ENCODE measurements at places on chromosomes 1 and 21.

- no peak for DNase-seq
These were observed 610 bp downstream of the COL6A2 start for GRCh38 chr21:46098303-46099141.

DNA sequence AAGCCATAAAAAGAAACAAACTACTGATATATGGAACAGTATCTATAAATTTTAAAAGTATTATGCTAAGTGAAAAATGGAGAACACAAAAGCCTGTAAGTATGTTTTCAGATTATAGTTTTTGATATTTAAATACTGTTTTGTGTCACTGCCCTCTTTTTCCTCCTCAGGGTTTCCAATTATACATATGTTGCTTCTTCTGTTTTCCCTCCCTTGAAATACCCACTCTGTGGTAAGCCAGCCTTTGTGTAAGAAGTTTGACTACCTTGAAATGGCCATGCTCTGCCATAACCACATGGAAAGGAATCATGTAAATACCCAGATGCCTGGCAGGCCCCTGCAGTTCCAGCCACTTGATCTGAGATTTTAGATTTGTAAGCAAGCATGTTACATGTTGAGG is 248.3 kb downstream of the AKT3 start:
- no peak for DNase-seq

DNA sequence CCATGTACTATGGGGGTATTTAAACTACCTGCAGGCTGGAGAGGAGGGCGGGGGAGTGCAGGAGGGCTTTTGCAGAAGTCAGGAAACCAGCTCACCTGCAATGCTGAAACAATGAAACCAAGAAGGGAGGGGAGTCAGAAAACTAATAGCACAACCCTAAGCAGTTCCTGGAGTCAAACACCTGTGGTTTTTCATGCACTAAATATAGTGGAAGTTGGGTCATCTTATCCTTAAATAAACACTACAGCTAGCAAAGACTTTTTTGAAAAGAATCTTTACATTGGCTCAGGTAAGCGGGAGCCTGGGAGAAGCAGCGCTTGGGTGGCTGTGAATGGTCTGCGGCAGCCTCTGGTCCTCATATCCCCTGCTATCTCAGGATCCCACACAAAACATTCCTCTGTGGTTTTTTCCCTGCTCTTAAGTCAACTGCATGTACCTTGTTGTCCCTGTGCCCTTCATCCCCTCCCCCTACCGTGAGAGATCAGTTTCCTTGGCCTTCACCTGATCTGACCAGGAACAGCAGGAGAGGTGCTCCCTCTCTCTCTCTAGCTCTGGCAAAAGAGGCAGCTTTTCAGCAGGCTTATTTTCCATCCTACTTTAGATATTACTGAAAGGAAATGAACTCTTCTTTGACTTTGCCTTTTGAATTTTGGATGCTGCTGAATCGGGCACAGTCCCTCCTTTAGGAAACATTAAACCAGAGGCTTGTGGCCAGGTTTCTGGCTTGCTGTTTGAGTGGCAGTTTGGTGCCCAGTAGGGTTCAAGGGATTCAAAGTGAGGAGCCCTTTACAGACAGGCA is 26.6 kb downstream of the TENT5C start:
- DNase-seq = no peak

DNA sequence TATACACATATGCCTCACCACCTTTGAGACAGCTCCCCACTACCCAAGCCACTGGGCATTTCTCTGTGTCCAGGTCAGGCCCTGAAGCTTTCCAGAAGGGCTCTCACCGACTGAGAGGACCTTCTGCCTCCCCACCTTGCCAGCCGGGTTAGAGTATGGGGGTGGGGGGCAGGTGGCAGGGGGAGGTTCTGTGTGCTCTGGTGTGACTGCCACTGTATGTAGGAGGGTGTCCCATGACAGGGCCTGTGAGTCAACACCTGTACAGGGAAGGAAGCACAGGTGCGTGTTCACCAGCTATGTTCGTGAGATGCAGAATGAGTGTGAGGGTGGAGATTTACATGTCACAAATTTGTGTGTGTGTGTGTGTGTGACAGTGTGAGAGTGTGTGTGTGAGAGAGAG is 7.0 kb downstream of the AHDC1 start:
- no peak for DNase-seq

GRCh38 chr1:24102961-24103360 is 9.0 kb downstream of the MYOM3 start:
- DNase-seq = no peak

GRCh38 chr1:23673086-23673813 is 18.4 kb upstream of the RPL11 start:
- peak; percentile 62 for DNase-seq

DNA sequence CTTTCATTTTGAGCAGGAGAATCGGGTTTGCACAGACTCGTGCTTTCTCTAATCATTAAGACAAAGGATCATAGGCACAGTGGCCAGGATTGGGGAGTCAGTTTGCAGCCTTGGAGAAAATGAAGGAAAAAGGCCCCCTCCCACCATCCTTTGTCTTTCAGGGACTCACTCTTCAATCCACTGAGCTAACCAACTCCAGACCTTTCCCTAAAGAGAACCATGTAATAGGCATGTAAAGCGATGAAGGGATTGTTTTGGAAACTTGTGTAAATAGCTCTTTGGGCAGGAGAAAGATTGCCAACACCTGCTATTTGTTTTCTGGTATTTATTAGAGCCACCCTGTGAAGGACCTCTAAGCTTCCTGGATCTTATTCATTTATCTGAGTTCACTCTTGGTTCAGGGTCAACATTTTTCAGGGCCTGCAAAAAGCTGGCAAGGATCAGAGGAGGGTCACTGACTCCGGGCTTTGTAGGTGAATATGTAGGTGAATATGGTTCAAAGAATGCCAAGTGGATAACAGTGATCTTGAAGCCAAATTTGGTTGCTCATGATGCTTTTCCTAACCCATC is 192.6 kb upstream of the FGGY start:
- no peak for DNase-seq

DNA sequence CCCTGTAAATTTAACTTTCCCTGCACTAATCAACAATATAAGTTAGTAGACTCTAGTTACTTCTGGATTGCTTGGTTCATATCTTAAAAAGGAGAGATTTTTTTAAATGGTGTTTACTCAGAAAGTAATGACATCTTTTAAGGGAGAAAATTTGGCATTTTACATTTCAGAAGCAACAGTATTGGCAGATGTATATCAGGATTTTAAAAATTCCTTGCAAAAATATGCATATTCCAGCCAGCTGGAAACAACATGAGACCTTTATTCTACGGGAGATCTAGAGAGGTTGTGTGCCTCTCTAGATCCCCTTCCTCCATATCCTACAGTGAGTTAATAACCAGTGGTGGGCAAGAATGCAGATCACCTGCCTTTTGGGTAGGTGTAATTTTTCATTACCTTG is 848.2 kb downstream of the USP25 start:
- no peak for DNase-seq

DNA sequence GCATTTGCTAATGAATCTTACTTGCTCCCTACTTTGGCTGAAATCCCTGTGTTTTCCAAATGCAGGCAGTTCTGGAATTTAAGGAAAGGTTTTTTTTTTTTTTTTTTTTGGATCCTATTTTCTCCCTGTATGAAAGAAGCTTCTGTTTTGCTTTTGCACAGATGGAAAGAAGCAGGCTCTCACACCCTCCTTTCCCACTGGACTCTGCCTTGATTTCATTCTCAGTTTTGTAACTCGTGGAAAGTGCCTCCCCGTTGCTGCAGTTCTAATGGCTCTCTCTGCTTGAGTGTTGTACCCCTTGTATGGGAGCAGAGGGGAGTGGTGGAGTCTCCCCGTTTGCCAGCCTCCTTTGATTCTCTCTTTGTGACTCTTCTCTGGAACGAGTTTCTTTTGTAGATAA is 291.9 kb downstream of the CAMTA1 start:
- DNase-seq = no peak

GRCh38 chr1:240414237-240414636 is 197.7 kb downstream of the GREM2 start:
- DNase-seq = no peak

DNA sequence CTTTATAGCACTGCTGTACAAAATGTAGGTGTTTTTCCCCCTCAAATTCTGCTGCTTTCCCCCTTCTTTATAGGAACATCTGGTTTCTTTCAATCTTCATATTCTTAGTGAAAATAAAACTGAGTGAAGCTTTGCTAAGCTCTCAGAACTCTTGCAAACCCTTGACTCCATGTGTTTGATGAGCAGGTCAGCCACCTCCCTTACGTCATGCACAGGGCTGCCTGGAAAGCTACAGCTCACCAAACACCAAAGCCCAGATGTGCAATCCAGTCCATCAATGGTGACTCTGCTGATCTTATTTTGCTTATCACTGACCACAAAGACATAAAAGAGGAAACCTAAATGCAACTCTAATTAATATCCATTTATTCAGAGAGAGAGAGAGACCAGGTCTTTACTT is 5.5 kb downstream of the CACNA1E start:
- DNase-seq = no peak

- DNase-seq = no peak
These were observed 14.9 kb downstream of the RAD54L start for GRCh38 chr1:46262508-46262907.

DNA sequence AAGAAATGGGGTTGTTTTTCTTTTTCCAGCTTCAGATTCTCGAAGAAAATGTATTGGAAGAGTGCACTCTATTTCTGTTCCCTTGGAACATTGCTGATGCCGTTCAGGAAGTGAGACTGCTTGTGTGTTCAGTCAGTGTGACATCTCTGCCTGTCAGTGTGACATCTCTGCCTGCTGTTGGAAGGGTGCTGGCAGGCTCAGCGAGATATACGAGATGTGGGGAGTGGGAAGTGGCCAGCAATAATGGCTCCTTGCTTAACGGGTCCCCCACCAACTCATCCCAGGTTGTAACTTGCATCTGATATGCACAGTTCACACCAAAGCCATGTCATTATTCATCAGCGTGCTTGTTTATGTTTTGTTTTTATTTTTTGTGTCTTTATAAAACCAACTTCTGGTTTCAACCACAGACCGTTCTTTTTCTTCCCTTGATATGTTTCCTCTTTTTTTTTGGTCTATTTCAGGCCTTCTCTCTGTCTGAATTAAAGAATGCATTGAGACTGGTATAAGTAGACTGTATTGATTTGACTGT is 145.4 kb downstream of the GALNT2 start:
- peak; percentile 71 for DNase-seq

DNA sequence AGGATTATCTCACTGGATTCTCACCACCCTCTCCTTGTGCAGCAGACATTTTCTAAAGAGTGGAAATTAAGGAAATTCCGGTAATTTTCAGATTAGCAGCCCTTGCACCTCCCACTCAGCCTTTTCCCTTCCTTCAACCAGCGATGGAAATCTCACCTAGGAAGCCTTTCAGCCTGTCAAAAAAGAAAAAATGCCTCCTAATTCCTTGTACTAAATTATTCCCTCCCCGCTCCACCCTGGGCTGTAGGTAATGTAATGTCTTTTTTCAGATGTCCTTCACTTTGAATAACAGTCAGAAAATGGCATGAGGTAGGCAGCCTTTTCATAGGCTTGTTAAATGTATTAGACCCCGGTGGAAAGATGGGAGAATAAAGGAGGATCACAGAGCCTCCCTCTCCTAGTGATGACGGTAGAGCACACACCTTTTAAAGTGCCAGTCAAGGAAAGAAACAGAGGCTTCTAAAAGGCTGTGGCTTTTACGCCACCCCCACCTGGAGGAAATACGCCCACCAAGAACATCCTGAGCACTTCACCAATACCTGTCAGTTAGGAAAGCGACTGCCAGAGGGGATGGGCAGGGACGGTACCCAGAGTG is 62.8 kb upstream of the NEK2 start:
- no peak for DNase-seq

GRCh38 chr1:186308264-186309060 is 66.6 kb downstream of the TPR start:
- DNase-seq = no peak

DNA sequence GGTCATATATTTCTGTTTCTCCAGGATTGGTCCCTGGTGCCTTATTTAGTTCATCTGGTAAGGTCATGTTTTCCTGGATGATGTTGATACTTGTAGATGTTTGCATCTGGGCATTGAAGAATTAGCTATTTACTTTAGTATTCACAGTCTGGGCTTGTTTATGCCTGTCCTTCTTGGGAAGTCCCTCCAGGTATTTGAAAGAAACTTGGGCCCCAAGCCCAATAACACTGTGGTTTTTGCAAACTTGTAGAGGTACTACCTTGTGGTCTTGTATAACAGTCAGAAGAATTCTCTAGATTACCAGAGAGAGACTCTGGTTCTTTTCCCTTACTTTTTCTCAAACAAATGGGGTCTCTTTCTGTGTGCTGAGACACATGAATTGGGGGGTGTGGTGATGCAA is 251.4 kb upstream of the B3GALT2 start:
- no peak for DNase-seq

DNA sequence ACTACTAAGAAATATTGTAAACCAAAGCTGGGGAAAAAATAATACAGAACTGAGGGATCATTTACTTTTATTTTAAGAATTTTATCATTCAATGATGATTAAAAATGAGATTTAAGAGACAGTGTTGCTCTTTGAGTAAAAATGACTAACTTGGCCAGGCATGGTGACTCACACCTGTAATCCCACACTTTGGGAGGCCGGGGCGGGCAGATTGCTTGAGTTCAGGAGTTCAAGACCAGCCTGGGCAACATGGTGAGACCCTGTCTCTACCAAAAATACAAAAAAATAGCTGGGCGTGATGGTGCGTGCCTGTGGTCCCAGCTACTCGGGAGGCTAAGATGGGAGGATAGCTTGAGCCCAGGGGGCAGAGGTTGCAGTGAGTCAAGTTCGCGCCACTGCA is 21.8 kb upstream of the PLEKHO1 start:
- DNase-seq = no peak

GRCh38 chr1:204445860-204446412 is 34.3 kb upstream of the PPP1R15B start:
- peak; percentile 73 for DNase-seq

- DNase-seq = no peak
These were observed 90.5 kb upstream of the JAK1 start for GRCh38 chr1:65056866-65057265.

DNA sequence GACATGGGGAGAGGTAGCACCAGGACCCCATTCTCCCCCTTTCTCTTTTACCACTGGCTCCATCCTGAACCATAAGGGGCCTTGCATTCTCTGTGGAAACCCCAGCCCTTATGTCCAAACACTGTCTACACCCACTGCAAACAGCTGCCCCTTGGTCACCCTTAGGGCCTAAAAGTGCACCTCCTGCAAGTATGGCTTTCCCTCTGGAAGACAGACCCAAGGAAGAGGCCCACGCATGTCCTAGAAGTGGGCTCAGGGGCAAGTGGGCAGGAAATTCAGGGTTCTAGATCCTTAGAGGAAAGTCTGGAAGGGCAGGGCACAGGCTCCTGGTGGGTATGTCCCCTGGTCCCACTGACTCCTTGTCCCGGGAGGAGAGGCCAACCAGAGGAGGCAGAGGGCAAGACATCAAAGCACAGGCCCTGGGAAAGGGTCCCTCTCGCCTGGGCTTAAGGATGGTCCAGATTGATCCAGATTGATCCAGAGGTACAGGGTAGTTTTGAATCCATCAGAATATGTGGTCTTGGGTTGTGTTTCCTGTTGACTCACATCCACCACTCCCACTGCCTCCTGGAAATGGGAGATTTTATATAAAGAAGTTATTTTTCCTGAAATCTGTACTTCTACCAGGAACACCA is 150.9 kb downstream of the GRIK3 start:
- DNase-seq = no peak

GRCh38 chr1:5099558-5099957 is 445.1 kb downstream of the AJAP1 start:
- no peak for DNase-seq

Measured in NAMALWA (cell line).